Brain microvascular endothelial cell (primary cell): ENCODE measurements at places on chromosomes 2 and 18.

DNA sequence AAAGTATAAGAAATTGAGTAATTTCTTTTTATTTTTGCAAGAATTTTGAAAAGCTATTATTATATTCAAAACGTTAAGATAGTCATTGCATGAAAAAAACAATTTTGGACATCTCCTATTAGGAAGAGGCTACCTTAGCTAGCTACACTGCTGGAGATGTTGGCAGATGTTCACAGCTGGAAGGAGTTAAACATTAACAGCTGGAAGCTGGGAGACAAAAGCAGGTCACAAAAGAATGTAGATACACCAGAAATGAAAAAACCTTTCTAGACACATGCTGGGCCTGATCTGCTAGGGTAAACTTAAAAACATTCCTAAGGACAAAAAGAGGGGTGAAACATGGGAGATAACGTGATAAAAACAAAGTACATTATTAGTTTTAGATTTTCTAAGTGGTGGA lies 84.4 kb downstream of the SESTD1 start:
- DNase-seq, result no peak

DNA sequence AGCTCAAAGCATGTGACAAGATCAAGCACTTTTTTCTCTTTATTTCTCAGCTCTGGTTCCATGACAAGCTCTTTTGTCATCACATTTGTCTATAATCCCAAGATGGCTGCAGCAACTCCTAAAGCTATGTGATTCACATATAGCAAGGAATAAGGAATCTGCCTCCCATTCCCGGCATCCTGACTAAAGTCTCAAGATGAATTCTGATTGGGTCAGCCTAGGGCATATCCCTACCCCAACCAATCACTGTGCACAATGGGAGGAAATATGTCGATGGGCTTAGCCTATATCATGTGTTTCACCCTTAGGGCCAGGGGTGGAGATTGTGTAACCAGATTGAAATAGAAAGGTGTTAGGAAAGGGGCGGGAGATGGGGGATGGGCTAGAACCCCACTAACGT lies 23.1 kb upstream of the COLEC12 start:
- no peak for DNase-seq

DNA sequence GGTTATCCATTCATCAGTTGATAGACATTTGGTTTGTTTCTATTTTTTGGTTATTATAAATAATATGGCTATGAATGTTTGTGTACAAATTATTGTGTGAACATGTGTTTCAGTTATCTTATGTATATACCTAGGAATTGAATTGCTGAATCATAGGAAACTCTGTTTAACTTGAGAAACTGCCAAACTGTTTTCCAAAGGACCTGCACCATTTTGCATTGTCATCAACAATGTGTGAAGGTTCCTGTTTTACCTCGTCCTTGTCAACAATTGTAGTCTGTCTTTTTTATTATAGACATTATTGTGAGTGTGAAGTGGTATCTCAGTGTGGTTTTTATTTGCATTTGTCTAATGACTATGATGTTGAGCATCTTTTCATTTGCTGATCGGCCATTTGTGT lies 17.1 kb downstream of the PDK1 start:
- DNase-seq, result no peak

DNA sequence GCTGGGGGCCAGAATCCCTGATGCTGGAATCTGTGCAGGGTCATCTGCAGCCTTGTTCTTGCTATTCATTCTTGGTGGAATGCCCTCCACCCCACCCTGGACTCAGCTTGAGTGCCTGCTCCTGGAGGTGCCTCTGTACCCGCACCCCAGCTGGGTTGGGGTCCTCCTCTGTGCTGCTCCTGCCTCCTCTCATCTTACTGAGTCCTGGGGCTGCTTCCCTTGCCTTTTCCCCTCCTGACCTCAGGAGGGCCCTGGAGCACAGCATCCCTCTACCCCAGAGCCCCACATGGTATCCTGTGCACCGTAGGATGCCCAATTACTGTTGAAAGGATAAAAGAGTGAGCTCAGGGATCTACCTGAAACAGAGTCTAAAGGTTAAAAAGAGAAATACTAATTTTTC lies 81.6 kb downstream of the CIB4 start:
- no peak for DNase-seq

GRCh38 chr2:26558271-26559043 lies 80.5 kb upstream of the OTOF start:
- DNase-seq, result no peak

DNA sequence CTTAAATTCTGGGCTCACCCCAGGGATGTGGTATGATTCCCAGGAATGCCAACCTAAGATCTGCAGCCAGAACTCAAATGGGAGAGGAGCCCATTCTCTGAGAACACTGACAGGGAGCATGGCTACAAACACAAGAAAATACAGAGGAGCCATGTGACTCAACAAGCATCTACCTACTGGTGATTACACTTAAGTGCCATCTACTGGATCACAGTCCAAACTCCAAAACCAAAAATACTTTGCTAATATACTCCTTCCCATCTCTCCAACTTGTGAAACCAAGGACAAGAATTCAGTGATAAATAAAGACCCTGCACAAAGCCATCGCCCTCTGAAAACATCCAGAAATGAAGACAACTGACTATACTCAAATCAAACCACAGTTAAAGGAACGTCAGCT lies 116.9 kb downstream of the NR4A2 start:
- DNase-seq, result no peak
